Neural crest cell (in vitro differentiated cells): ENCODE measurements at places on chromosomes 2 and 18. TPM values are rescaled to one million over a fixed set of nuclear protein-coding genes. Genes with fewer than 3 reads are reported as not detected.

DNA sequence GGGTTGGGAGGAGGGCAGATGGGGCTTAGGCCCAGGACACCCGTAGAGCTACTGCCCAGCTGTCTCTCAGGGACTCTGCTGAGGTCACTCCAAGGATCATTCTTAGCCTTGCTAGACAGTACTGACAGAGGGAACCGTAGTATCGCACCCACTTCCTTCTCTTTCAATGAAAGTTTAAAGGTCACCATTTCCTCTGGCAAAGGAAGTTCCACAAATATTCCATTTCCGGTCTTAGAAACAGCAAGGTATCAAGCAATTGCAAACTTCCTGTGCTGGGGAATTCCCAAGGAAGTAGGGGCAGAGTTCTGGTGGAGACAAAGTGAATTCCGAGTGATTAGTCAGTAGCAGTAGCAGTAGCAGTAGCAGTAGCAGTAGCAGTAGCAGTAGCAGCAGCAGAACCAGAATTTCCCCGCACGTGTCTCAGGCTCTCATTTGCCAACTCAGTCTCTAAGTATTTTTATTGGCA, 24.7 kb downstream of the IL1B start:
- DNase-seq = no peak

DNA sequence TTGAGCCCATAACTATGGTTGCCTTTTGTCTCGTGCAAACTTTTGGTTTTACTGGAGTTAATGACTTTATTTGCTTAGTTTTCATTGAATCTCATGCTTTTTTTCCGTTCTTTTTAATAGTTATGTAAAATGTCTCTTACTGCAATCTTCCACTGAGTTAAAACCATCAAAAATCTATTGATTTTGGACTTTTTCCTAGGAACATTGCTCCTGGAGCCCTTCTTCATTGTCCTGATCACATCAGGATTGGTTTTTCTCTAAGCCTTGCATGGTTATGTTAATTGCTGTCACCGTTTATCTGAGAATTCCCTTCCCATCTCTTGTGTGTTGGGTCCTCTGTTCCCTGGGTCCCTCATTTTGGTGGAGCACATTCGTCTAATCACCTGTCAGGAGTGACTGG, 125.5 kb downstream of the PARD3B start:
- no peak for DNase-seq

DNA sequence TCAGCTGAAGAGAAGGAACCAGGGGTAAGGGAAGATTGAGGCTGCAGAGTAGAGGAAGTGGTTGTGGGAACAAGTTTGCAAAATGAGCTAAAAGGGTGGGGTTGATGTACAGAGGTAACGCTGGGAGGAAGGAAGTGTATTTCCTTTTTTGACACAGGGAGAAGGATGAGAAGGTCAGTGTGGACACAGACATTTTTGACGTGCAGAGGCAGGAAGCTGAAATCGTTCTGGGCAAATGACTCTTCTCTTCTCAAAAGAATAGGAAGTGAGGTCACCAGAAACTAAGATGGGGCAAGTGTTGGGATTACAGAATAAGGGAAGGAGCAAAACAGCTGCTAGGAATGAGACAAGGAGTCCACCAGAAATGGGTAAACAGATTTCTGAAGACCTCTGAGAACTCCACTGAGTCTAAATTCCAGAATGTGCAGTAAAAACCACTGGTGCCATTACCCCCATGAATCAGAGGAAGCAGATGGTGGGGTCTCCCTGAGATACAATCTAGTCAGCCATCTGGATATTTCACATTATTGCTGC, 20.0 kb upstream of the RNF149 start:
- DNase-seq = no peak

- DNase-seq = no peak
These were observed 433.7 kb downstream of the MBD2 start for GRCh38 chr18:53790786-53791185.

DNA sequence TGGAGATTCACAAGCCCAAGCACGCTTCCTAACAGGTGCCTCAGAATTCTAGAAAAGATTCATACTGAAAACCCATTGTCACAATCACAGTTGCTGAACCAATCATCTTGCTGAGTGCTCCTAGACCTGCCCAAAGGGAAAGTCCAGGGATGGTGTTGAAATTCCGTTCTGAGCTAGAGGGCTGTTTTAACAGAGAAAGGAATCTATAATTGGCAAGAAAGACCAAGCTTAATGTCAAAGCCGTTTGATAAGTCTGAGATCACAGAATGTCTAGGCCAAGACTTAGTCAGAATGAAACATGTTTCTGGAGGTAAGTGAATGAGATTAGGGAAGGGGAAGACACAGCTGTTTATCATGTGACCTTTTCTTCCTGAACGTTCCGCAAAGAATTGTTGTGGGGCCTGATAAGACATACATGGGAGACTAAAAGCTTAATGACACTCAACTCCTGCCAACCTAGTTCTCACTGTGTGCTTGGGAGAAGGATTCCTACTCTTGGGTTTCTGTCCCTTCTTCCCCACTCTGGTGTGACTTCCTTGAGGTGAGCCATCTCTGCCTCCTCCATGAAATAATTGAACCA, 27.5 kb downstream of the PMAIP1 start:
- no peak for DNase-seq

DNA sequence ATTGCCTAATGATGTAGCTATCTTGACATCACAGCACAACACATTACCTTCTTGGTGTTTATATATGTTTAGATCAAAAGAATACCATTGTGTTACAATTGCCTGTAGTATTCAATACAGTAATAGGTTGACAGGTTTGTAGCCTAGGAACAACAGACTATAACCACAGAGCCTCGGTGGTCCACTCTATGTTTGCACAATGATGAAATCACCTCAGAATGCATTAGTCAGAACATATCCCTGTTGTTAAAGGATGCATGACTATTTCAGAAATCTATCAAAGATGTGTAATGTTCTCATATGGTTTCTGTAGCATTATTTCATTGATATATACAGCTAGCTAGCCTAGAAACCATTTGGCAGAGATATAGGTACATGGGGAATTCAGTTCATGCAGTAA, 8.9 kb downstream of the METTL5 start:
- no peak for DNase-seq

- DNase-seq = no peak
These were observed 29.2 kb downstream of the PDIA6 start for GRCh38 chr2:10783421-10783820.

DNA sequence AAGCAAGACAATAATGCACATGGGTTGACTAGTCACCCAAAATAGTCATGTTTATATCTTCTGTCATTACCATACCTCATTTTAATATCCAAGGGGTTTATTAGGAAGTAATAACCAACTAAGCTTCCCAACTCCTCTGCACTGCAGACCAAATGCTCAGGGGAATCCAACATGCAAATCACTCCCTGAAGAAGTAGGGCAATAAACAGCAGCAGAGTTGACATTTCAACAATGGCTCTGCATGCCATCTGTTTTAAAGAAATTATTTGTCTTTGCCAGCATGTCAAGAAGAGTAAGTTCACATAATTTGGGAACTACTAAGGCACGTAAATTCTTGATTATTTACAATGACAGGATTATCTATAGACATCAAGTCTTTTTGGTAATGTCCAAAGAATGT, 84.4 kb upstream of the LYPD1 start:
- DNase-seq = no peak

DNA sequence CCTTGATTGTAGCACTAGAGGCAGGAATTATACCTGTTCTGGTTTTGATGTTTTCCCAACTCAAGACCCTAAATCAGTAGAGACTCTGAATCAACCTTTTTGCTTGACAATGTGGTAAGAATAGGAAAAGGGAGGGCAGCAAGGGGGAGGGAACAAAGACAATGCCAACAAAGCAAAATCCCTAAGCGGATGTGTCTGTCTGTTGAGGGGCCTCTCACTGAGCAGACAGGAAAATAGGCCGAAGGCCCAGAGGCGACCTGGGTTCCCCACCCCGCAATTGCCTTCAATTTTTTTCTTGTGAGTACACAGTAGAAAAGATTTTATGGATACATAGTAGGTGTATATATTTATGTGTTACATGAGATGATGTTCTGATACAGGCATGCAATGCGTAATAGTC, 75.6 kb downstream of the MAP4K4 start:
- no peak for DNase-seq

DNA sequence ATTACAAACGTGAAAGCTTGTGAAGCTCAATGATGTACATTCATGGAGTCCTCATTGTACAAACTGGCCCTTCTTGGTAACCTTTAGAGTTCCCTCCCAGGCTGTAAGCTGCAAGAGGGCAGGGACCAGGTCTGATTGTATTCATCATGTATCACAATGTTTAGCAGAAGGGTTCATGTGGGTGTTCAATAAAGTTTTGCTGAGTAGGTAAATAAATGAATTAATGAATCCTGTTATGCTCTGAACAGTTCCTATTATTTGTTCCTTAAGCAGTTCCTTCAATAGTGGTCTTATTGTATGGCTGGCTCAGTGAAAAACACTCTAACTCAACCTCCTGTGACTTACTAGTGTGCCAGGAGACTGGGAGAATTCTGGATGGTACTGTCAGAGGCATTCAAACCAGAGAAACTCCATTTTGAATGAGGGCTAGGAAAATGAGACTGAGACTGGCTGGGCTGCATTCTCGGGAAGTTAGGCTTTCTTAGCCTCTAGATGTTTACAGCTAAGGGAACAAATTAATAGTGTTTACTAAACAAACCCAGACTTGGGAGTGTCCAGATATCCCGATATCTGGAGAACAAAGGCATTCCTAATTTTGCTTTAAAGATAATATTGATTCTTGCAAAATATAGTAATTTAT, 1.8 kb upstream of the ACVR1 start:
- no peak for DNase-seq

DNA sequence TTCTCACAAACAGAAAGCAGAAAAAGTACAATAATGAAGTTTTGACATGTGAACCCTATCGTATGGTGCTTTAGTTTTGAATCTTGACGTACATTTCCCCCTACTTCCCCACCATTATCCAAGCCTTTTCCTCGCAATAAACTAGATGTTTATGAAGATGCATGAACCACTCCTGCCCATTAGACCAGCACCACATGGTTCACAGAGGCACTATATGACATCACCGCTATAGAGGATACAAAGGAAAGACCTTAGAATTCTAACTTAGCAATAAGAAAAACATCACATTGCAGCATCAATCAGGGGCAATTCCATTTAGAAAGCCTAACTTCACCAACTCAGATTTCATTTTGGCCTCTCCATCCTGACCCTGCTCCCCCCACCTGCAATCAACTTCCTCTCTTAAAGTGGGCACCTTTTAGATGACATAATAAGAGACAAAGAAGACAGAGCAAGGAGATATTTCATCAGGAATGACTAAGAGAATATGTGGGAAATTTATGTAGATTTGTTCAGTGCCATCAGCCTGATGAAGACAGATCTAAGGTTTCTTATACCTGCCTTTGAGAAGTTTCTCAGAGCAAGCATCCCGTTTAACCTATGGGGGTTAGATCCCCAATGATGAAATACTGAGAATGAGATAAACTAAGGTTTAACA, 124.9 kb downstream of the PIGN start:
- DNase-seq = no peak

- DNase-seq = no peak
These were observed 298.8 kb downstream of the ZNF407 start for GRCh38 chr18:74896390-74896991.

The ANKRD30BL gene
- total RNA-seq = not detected in 2 replicates

The LAMA3 gene
- 0.25 and 0.35 TPM in 2 replicates for total RNA-seq

The MRO gene
- total RNA-seq = 0.12 and 0.23 TPM in 2 replicates
